ENCODE measurements at places on chromosomes 7 and 10.

DNA sequence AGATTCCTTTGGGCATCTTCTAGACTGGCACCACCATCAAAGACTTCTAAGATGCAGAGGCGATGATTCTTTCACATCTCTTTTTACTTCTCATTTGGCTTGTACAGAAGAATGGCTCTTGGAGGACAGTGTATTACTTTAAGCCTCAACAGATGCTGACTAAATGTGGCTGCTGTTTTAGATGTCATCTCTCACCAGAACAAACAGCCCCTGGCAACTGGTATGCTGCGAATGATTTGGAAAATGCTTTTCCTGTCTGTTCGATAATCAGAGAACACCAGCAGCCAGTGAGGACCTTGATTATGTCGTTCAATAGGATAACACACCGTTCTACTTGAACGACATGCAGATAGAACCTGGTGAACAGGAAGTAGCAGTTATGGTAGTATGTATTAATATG is 131.8 kb downstream of the RNF216 start:
- no peak for DNase-seq

- DNase-seq, result no peak
Measured at GRCh38 chr10:120505056-120505455, 48.0 kb downstream of the PLPP4 start.

- peak; percentile 46 for DNase-seq
Measured at GRCh38 chr7:24722386-24723177, 34.7 kb downstream of the GSDME start.

GRCh38 chr10:4663162-4663992 is 162.6 kb upstream of the AKR1E2 start:
- peak; percentile 89 for DNase-seq

DNA sequence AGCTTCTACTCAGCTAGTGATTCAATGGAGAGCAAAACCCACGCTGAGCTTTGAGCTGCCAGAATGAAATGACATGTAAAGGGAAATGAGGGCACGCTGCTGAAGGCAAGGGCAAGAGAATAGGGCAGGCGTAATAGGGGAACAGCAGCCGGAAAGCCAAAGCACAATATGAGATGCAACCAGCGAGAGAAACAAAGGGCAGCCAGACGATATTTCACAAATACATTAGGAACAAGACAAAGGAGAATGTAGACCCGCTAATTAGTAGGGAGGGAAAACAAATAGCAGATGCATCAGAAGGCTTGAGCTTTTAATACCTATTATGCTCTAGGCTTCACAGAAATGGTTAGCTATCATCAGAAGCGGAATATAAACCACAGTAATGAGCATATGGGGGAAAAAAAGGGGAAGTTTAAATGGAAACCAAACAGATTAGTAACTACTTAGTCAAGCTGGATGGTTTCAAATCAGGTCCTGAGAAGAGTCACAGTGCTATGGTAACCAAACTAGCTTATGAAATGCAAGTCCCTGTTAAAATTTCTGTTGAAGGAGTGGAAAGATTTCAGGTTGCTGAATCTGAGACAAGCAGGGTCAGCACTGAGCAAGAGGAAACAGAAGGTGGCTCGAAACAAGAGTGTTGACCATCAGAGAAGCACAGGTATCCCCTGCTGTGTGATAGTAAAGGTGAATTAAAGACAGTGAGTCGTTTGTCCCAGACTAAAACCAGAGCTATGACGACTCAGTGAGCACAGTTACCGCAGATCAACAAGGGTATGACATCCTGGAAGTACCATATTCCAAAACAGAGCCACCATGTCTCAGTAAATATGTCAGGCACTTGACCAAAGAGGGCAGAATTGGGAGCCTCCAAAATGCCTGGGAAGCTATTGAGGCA is 496.9 kb upstream of the CELF2 start:
- no peak for DNase-seq
